HepG2 (cell line): ENCODE measurements at places on chromosomes 2 and 18. TPM values are rescaled to one million over a fixed set of nuclear protein-coding genes. Genes with fewer than 3 reads are reported as not detected.

- DNase-seq: no peak
Measured at GRCh38 chr2:231640641-231641111, 48.0 kb downstream of the TEX44 start.

- DNase-seq: no peak
Measured at GRCh38 chr2:241618296-241618805, 18.6 kb downstream of the THAP4 start.

Gene RBM43
- polyA plus RNA-seq: 0.57 and 0.70 TPM in 2 replicates

Gene LOXL3
- polyA plus RNA-seq: 6.5 and 7.2 TPM in 2 replicates
